Cardiac septum (tissue), 1 donor: ENCODE measurements at places on chromosomes 1 and 21. TPM values are rescaled to one million over a fixed set of nuclear protein-coding genes. Genes with fewer than 3 reads are reported as not detected.

- no peak for DNase-seq
These were observed 99.8 kb downstream of the KIF14 start for GRCh38 chr1:200520735-200521134.

DNA sequence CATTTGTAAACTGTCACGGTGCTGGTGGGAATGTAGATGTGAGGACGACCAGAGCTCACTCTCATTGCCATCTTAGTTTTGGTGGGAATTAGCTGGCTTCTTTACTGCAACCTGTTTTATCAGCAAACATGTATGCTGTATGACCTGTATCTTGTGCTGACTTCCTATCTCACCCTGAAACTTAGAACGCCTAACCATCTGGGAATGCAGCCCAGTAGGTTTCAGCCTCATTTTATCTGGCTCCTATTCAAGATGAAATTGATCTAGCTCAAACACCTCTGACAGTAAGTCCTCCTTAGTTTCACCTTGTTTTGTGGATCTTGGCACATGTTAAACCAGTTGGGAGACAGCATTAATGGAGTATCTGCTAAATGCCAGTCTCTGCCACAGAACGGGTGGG, 174.6 kb downstream of the HLX start:
- no peak for DNase-seq

GRCh38 chr1:228178737-228179684, 13.4 kb downstream of the IBA57 start:
- DNase-seq: peak; percentile 35

DNA sequence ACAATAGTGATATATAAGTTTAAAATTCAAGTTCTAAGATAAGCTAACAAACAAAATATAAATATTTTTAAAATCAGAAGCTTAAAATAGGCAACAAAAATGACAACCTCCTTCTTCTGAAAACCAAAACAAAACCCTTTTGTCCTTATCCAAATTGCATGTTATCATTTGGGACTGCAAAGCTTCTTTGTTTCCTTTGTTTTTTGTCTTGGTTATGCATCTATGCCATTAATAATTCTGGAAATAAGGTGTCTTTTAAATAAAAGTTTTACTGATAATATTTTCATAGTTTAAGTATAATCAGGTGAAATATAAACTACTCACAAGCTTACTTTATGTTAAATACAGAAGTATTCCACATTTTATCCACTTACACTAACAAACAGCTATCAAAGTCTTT, 20.5 kb downstream of the ADSS2 start:
- DNase-seq: no peak

GRCh38 chr1:147273409-147274336, 31.2 kb downstream of the CHD1L start:
- DNase-seq: no peak

- DNase-seq: no peak
These were observed 44.2 kb upstream of the KDM4A start for GRCh38 chr1:43605766-43606165.

GRCh38 chr1:42586016-42586415, 72.2 kb upstream of the PPIH start:
- DNase-seq: no peak

GRCh38 chr1:17232759-17233661, 15.9 kb upstream of the PADI3 start:
- no peak for DNase-seq

DNA sequence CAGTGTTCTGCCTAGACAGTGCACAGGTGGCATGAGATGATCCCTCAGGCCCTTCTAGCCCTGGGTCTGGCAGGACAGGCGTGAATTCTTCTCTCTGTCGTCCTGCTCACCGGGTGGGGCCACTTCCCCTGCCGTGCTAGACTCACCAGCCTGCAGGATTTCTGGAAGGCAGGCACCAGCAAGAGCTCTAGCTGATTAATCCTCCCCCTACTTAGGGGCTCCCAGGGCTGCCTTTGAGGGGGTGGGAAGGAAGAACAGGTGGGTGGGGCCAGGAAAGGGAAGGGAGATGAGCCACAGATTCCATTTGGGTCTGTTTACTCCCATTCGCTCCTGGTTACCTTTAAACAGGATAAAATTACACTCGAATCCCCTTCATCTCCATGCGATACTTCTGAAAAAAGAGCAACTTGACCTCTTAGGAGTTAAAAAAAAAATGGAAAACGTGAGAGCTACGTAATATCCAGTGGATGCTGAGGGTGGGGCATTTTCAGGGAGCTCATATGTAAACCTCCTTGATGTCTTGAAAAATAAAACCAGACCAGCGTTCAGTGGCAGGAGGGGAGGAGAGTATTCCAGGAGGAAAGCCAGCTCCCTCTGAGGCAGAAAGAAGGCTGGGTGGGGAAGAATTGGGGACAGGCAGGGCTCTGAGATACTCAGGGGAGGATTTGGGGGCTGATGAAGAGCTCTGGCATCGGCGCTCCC, 665.5 kb downstream of the PTPRU start:
- DNase-seq: peak; percentile 24

- DNase-seq: no peak
These were observed 65.5 kb downstream of the EPHB2 start for GRCh38 chr1:22776035-22776613.

GRCh38 chr1:163054181-163054591, 15.0 kb upstream of the RGS4 start:
- no peak for DNase-seq

GRCh38 chr1:44220001-44220751, 6.9 kb downstream of the DMAP1 start:
- DNase-seq: no peak

DNA sequence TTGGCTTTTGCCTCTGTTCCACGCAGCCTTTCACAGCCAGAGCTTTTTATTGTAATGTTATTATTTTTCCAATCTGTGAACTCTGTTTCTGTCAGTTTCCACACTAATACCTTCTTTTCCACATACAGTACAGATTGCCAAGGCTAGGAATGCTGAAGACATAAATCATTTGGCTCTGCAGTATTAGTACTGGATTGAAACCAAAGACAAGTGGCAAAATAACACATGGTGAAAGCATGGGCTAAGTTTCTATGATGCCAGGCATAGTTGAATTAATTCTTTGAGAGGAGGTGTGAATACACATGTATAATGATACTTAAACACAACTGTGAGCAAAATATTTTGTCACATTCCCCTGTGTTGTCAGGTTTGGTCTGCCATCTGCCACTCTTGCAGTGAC, 73.5 kb downstream of the TMEM200B start:
- no peak for DNase-seq

DNA sequence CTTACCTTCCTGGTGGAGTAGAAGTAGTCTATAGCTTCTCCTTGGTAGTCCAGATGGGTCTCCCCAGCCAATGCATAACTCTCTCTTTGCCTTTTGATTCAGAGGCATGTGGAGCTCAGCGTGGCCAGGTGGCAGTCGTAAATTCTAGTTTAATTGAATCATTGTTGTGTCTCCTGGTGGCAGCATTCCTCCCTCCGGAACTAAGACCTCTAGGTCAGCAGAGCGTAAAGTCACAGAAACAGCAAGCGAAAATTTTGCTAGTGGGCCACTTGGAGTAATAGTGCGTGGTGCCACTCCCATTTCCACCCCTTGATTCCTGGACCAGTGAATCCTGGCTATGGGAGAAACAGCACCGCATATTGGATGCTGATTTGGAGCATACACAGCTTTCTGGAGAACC, 3.9 kb upstream of the TMPRSS2 start:
- DNase-seq: no peak

The CFAP45 gene
- 0.32 TPM for total RNA-seq

The ZNF593OS gene
- total RNA-seq: not detected

The TTC34 gene
- total RNA-seq: 0.35 TPM

The PTGER3 gene
- 1.1 TPM for total RNA-seq

The TTC39A gene
- 20.3 TPM for total RNA-seq

The TPTE gene
- not detected for total RNA-seq

The VWA5B1 gene
- not detected for total RNA-seq

The CHIA gene
- not detected for total RNA-seq

The SH2D1B gene
- not detected for total RNA-seq

The CAMK1G gene
- not detected for total RNA-seq
